Hindlimb muscle (tissue), 1 donor: ENCODE measurements at places on chromosomes 2 and 18. TPM values are rescaled to one million over a fixed set of nuclear protein-coding genes. Genes with fewer than 3 reads are reported as not detected.

The LCT gene
- polyA plus RNA-seq = not detected

The RTP5 gene
- polyA plus RNA-seq = not detected

- no peak for DNase-seq
Measured at GRCh38 chr2:144914622-144915318, 394.9 kb upstream of the ZEB2 start.

GRCh38 chr2:2683606-2684224, 352.6 kb upstream of the MYT1L start:
- no peak for DNase-seq

GRCh38 chr2:185796758-185797157, 58.2 kb downstream of the FSIP2 start:
- DNase-seq = no peak

- no peak for DNase-seq
Measured at GRCh38 chr2:624551-625347, 52.5 kb downstream of the TMEM18 start.

GRCh38 chr2:104741860-104742259, 112.1 kb upstream of the POU3F3 start:
- no peak for DNase-seq

DNA sequence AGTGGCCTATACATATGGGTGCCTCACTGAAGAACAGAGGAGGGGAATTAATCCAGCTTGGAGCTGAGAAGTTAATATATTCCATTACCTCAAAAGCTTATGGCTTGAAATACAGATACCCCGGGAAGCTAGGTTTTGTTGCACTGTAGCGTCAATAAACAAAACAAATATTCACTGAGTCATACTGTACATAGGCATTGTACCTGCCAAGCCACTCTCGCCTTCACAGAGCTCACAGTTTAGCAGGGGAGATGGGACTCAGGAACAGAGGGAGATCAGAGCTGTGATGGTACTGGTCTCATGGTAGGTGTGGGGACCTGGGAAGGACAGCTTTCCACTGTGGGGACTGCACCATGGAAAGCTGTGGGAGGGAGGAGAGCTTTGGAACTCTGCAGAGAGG, 111.2 kb upstream of the ST6GAL2 start:
- no peak for DNase-seq

- DNase-seq = no peak
Measured at GRCh38 chr18:74492259-74492658, 3.9 kb upstream of the CNDP2 start.
